ENCODE measurements at places on chromosomes 5 and 9. TPM values are rescaled to one million over a fixed set of nuclear protein-coding genes. Genes with fewer than 3 reads are reported as not detected.

Gene STKLD1
- 1.8 TPM for total RNA-seq

Gene PRR7
- 6.4 TPM for total RNA-seq

Gene PRDM12
- total RNA-seq: not detected

Gene CATSPER3
- 0.97 TPM for total RNA-seq

Gene PCDHGC4
- not detected for total RNA-seq

Gene LCN9
- not detected for total RNA-seq

Gene TRMO
- total RNA-seq: 26.8 TPM

Gene CMYA5
- 0.15 TPM for total RNA-seq

Gene SNCB
- not detected for total RNA-seq

Gene MPDZ
- not detected for total RNA-seq

Gene OR1L1
- total RNA-seq: not detected

Gene THBS4
- 1.2 TPM for total RNA-seq

Gene DYNC2I2
- total RNA-seq: 3.8 TPM

Gene KIF12
- not detected for total RNA-seq

GRCh38 chr9:92954049-92954861 lies 6.9 kb downstream of the FGD3 start:
- DNase-seq: peak; percentile 90

DNA sequence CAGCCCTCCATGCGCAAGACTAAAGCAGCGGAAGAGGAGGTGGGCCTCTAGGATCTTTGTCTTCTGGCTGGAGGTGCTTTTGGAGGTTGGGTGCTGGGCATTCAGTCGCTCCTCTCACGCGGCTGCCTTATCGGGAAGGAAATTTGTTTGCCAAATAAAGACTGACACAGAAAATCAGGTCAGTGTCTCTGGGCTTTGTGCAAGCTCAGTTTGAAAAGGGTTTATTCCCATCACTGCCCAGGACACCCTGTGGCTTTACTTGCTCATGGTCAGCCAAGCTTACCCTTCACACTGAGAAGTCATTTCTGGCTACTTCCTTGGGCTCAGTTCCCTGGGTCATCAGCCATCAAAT lies 10.5 kb downstream of the SLC2A8 start:
- DNase-seq: no peak

- no peak for DNase-seq
Observed at GRCh38 chr9:37953775-37954437, 50.0 kb upstream of the SLC25A51 start.

- DNase-seq: no peak
Observed at GRCh38 chr5:59537961-59538749, 355.4 kb downstream of the PDE4D start.

DNA sequence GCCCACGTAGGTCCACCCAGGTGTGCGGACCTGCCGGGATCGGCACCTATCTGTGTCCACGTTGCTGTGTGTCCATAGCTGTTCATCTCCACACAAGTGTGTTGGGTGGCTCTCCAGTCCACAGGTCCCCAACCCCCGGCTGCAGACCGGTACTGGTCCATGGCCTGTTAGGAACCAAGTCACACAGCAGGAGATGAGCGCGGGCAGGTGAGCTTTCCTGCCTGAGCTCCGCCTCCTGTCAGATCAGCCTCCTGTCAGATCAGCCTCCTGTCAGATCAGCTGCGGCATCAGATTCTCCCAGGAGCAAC lies 18.9 kb downstream of the LAMC3 start:
- no peak for DNase-seq

- DNase-seq: no peak
Observed at GRCh38 chr9:76859860-76860259, 46.1 kb downstream of the PRUNE2 start.

- no peak for DNase-seq
Observed at GRCh38 chr9:91623004-91623403, 199.4 kb upstream of the NFIL3 start.

GRCh38 chr5:166102947-166103346 lies 2188.5 kb upstream of the WWC1 start:
- no peak for DNase-seq

DNA sequence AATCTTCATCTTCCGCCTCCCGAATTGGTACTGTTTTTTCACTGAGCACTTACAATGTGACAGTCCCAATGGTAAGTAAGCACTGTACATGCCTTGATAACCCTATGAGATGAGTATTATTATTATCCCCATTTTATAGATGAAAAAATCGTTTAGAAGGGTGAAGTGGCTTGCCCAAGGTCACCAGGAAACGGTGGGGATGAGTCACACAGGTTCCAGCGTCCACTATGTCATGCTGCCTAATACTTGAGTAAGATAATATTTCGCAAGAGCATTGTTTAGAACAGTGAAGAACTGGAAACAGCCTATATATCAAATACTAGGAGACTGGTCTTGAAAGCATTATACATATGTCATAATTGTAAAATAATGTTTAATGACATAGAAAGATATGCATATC lies 12.9 kb downstream of the HAND1 start:
- DNase-seq: no peak

DNA sequence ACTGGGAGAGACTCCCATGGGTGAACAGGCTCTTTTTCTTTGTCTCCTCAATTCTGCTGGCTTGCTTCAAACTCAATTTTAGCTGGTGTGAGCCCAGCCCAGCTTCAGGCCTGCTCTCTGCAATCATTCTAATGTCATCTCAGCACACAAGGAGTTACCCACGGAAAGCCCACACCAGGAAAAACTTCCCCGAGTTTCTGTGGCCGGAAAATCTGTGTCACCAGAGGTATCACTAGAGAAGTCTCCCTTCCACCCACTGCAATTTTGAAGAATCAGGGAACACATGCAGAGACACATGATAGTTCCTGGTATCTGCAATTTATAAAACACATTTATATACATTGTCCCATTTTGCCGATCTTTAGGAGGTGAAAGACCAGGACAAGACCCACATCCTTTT lies 13.5 kb upstream of the NDFIP1 start:
- DNase-seq: no peak

DNA sequence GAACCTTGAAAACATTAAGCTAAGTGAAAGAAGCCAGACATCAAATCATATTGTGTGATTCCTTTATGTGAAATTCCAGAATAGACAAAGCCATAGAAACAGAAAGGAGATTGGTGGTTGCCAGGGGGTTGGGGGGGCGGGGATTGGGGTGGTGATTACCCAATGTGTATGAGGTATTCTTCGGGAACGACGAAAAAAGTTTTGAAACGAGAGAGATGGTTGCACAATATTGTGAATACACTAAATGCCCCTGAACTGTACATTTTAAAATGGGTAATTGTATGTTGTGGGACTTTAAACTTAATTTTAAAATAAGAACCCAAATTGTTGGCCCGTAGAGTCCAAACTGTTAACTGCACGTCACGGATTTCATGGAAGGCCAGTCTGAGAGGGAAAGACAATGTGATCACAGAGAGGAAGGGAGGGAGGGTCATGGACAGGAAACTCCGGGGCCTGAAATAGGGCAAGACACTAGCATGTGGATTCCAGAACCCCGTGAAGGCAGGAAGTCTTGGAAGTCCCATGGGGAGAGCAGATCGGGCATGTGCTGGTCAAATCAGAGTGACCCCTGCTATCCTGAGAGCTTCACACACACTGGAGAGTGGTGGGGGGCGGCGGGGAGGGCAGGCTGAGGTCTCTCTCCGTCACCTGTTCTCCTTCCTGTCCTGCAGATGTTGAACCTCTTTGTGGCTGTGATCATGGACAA lies 218.4 kb downstream of the CACNA1B start:
- DNase-seq: no peak

DNA sequence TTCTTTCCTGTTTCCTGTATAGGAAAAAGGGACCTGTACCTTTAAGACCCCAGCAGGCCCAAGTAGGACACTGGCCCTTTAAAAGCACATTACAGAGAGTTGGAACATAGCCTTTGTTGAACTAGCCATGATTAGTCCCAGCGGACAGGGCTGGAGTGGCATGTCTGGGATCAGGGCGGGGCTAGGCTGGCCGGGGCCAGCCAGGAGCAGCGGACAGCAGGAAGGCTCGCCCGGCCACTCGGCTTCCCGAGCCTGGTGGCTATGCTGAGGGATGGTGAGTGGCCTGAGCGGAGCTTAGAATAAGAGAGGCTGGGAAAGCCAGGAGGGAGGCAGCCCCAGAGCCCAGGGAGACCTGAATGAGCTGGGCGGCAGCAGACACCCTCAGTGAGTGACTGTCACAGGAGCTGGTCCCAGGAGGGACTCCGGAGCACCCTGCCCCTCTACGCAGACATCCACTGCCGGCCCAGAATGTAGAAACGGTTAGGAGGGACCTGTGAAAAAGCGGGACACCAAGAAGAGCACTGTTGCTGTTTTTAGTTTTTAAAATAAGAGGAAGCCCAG lies 92.1 kb downstream of the DAB2IP start:
- DNase-seq: no peak

GRCh38 chr9:75666856-75667554 lies 223.5 kb upstream of the PCSK5 start:
- no peak for DNase-seq

DNA sequence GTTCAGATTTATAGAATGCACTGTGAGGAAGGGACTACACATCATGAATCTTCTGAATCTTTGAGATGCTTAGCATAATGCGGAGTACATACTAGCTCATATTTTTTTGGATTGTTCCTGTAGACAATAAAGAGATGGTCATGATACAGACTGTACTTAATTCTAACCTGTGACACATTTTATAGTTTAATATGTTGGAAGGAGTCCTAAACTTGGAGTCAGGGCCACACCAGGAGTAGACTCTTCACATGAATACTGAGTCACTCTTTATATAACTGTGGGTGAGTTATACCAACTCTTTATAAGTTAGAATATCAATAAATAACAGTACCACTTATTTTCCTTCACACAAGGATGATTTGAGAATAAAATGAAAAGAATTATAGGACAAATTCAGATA lies 16.9 kb downstream of the C9orf85 start:
- DNase-seq: no peak

GRCh38 chr5:55454282-55454681 lies 80.5 kb downstream of the PLPP1 start:
- DNase-seq: no peak

GRCh38 chr5:71597001-71597400 lies 9.9 kb downstream of the MCCC2 start:
- DNase-seq: no peak

DNA sequence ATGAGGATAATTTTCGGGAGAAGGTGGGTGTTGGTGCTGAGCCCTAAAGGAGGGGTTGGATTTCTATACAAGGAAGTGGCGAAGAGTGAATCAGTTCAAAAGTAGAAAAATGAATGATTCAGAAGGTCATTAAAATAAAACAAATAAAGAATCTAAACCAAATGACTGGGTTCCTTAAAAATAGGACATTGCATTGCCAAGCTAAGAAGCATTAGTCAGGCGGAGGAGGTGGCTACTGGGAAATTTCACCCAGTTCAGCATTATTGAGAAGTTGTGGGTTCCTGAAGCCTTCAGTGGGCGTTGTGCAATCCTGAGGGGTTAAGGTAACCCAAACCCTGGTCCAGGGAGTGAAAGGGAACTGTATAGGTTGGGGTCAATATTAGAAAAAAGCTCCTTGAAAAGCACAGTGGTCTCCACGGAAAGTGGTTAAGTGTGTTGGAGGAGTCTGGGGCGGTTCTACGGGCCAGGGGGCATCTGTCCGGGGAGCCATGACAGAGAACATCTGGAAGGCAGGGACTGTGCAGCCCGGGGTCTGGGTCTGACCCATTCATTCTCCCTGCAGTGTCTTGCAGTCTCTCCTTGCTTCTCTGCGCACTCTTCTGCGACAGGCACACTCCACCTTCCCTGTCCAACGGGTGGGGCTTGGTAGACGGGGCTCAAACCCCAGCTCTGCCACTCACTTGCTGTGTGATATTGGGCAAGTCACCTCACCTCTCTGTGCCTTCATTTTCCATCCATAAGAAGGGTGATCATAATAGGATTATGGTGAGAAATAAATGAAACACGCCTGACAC lies 27.6 kb upstream of the DUSP1 start:
- no peak for DNase-seq

GRCh38 chr5:10469253-10470050 lies 27.8 kb downstream of the ROPN1L start:
- no peak for DNase-seq

GRCh38 chr9:108836781-108837180 lies 19.0 kb downstream of the ACTL7B start:
- no peak for DNase-seq

Measured in naive thymus-derived CD4-positive, alpha-beta T cell (primary cell).